ENCODE measurements at places on chromosomes 3 and 15.

GRCh38 chr15:25059698-25060471 is 105.1 kb downstream of the SNRPN start:
- no peak for DNase-seq

DNA sequence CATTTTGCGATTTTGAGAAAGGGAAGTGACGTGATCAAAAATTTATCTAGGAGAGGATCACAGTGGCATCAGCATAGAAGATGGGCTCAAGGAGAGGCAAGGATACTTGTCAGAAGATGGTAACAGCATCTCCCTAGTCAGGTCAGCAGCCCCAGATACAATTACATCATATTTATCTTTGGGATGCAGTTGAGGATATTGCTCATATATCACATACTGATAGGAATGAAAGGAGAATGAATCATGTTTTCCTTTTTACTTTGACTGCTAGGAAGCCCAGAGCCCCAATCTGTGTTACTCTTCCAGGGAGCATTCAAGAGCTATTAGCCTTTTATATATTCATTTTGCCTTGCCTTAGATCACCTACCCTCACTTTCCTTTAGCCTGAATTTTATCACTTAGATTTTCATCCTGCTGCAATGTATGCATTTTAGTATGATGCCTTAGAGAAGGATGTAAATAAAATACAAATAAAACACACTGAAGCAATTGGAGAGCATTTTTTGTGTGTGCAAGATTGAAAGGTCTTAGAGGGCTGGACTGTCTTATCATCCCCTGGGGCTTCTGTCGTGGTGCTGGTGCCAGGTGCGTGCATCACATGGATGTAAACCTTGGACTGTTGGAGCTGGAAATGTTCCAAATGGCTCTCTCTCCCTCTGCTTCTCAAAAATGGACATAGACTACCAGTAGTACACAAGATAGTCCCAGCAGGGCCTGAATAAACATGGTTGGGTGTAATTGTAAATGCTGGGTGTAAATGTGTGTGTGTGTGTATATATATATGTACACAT is 40.3 kb downstream of the CORO2B start:
- no peak for DNase-seq

DNA sequence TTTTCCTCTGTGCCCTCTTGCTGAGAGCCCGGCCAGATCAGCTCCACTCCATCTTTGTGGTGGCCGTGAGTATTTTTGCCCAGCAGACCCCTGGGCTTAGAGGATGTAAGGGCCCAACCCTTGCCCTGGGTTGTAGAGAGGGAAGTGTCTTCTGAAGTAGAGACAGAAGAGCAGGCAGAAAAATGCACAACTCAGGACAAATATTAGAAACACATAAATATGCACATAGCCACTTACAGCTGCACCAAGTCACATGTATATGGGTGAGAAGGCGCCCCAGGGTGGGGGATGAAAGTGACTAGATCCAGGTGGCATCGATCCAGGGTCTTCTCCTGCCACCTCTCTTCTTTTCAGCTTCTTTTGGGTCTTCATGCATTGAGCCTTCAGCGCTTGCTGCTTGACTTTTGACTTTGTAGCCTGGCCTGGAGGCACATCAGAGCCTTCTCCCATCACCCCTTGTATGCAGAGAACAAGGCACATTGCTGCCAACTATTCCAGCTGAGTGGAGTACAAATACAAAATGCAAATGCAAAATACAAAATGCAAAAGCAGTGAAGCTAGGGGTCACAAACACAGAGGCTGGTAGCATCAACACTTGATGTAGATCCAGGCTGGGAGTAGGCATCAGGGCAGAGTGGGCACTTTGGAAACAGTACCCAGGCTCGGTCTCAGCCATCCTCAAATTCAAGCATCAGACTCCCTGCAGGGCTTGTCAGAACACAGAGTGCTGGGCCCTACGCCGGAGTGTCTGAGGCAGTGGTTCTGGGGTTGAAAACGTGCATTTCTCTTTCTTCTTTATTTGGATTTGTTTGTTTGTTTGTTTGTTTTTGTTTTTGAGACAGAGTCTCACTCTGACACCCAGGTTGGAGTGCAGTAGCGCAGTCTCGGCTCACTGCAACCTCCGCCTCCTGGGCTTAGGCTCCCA is 133.0 kb downstream of the ASB7 start:
- DNase-seq: no peak

DNA sequence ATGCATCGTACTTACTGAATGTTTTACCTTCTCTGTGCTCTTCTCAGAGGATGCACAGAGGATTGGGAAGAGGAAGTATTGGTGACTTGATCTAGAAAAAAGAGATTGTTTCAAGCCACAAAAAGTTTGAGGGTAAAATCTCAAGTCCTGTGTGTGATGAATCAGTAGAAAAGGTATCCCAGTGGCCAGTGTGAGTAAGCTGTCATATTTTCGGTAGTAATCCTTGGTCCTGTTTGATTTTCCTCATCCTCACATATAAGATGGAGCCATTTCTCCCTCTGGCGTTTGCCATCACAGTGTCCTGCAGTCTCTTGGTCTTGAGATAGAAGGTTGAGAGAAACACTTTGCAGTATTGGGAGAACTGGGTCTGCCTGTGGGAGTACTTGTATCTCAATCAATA is 166.8 kb downstream of the LPP start:
- DNase-seq: no peak

DNA sequence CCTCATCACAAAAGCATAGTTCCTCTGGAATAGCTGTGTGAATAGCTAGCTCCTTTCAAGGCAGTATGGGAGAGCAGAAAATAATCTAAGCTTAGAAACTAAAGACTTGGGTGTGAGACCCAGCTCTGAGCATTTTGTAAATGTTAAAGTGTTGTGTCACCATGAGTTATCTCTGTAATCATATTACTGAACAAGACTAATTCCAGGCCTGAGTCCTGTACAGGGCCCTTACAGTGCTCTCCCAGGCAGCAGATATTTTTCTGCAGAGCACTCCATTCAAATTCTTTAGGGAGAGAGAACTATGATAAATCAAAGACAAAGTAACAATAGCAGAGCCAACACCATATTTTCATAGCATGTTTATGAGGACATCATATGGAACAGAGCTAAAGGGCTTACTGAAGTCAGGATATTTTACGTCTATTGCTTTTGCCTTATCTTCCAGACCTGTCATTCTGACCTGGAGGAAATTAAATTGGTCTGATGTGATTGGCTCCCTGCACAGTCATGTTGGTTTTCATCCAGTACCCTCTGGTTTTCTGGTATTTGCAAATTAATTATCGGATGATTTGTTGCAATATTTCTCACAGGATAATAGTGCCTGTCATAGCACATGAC is 172.6 kb upstream of the PPP2R3A start:
- no peak for DNase-seq

GRCh38 chr15:22907161-22907950 is 68.9 kb downstream of the NIPA2 start:
- no peak for DNase-seq

- no peak for DNase-seq
Measured at GRCh38 chr3:114644367-114644766, 350.5 kb downstream of the TIGIT start.

GRCh38 chr3:184545769-184546168 is 15.8 kb upstream of the EPHB3 start:
- DNase-seq: no peak

GRCh38 chr3:156010829-156011228 is 109.5 kb upstream of the KCNAB1 start:
- DNase-seq: no peak

DNA sequence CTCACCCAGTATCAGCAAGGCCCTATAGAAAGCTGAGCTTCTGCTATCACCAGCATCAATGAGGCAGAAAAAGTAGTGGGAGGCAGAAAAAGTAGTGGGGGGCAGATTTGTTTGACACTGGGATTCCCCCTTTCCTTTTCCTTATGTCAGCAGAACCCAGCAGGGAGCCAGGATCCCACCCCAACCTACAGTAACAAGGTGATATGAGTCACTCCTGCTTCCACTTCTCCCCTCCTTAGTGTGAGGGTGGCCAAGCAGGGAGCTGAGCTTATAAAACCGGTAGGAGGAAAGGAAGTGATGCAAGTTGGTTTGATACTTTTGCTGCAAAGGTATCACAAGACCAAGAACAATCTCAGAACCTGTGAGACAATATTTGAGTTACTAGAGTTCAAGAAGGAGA is 128.7 kb downstream of the SCAPER start:
- DNase-seq: no peak

DNA sequence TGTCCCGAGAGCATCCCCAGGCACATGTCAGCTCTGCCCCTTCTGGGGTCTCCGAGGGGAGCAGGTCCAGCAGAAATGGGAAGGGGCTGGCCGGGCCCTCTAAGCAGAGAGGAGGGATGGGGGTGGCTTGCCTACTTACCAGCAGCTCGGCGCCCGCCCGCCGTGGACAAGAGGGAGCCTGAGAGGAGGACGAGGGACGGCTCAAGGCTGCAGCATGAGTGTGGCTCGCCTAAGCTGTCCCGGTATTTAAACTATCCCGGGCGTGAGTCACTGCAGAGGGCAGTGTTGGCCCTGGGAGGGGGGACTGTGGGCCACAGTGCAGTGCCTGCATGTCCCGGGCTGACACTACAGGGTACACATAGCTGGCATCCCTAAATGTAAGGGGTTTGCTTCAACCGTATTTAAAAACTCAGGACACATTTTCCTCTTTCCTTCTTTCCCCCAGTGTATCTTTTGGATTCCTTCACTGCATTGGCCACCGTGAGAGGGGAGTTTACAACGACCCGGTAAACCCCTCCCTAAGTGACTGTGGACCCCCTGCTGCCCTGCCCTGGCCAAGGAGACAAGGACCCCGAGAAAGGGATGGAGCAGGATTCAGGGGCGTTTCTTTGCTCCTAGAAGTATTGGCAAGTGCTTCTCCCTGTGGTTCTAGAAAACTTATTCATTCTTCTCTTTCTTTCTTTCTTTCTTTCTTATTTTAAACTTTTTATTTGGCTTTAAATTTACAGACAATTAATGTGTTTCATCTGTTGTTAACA is at the start of gene LRRC15:
LRRC15 (minus strand) TSS at position 222 of the 758 bp plus-strand sequence. CDS start 8,700 bp downstream, outside the sequence.
- DNase-seq: no peak

- no peak for DNase-seq
Measured at GRCh38 chr3:80424951-80425350, 657.2 kb upstream of the ROBO1 start.

- no peak for DNase-seq
Measured at GRCh38 chr15:92693691-92694331, 38.2 kb upstream of the FAM174B start.

- DNase-seq: no peak
Measured at GRCh38 chr3:86230762-86231161, 760.2 kb downstream of the VGLL3 start.

- DNase-seq: no peak
Measured at GRCh38 chr15:63299943-63300575, 22.7 kb downstream of the APH1B start.

DNA sequence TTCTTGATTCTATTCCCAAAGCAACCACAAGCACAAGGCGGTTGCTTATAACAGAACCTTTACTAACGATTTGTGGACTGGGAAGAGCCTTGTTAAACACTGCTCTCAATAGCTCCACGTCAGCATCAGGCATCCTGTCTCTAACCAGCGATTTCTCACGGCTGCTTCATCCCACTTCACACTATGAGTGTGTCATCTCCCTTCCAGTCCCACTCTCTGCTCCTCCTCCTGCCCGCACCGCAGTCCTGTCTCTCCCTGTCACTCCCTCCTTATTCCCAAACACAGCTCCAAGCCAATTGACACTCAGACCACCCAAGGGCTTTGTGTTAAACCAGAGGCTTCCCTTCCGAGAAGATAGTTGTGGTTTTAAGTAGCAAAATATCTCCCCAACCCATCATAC is 94.8 kb downstream of the ABHD5 start:
- no peak for DNase-seq

- DNase-seq: no peak
Measured at GRCh38 chr3:132554437-132554836, 42.6 kb upstream of the ACKR4 start.

- DNase-seq: no peak
Measured at GRCh38 chr3:173663696-173664111, 266.2 kb downstream of the NLGN1 start.

DNA sequence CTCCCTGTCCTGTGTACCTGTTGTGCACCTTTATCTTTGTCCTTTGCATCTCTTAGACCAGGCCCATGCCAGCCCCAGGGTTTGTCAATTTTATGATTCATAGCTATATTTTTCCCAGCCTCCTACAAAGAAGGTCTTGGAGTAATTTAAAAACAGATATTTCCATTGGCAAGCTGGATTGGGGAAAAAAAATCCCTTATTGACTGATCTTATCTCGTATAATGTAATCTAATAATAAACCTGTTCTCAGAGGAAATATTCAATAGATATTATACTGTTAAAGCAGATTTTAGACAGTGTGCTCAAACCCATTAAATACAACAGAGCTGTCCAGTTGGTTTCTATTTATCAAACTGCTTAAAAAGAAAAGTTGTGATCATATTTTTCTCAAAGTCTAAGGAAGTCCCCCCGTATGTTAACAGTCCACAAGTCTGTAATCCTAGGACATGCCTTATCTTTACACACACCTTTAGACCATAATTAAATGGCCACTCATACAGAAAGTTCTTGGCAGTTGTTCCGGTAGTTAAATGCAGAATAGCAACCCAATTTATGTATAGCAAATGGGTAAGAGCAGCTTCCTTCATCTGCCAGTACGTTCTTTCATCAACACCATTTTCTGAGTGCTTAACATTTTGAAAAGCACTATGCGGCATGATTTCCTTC is 700.9 kb upstream of the NR2F2 start:
- no peak for DNase-seq

DNA sequence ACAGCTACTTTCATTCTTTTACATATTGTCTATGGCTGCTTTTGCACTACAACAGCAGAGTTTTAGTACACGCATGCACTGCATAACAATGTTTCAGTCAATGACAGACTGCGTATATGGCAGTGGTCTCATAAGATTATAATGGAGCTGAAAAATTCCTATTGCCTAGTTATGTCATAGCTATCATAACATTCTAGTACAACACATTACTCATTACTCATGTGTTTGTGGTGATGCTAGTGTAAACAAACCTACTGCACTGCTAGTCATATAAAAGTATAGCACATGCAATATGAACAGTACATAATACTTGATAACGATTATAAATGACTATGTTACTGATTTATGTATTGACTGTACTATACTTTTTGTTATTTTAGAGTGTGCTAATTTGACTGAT is 47.9 kb downstream of the QTRT2 start:
- DNase-seq: no peak

GRCh38 chr3:117404141-117404540 is 694.6 kb downstream of the TUSC7 start:
- no peak for DNase-seq

GRCh38 chr3:123424999-123425712 is 23.7 kb downstream of the ADCY5 start:
- DNase-seq: no peak

- DNase-seq: no peak
Measured at GRCh38 chr3:156808025-156808424, 18.1 kb upstream of the LEKR1 start.

- DNase-seq: no peak
Measured at GRCh38 chr15:65806397-65806796, 14.3 kb upstream of the DENND4A start.

GRCh38 chr3:152683521-152683999 is 151.4 kb upstream of the P2RY1 start:
- DNase-seq: no peak

- no peak for DNase-seq
Measured at GRCh38 chr3:97070302-97070701, 255.9 kb downstream of the EPHA6 start.

Data from stimulated activated CD4-positive, alpha-beta T cell treated with anti-CD3 and anti-CD28 coated beads, Interleukin-4, amount 100 ng/mL, for 1 hour (primary cell).